ENCODE measurements at places on chromosomes 3 and 15.

DNA sequence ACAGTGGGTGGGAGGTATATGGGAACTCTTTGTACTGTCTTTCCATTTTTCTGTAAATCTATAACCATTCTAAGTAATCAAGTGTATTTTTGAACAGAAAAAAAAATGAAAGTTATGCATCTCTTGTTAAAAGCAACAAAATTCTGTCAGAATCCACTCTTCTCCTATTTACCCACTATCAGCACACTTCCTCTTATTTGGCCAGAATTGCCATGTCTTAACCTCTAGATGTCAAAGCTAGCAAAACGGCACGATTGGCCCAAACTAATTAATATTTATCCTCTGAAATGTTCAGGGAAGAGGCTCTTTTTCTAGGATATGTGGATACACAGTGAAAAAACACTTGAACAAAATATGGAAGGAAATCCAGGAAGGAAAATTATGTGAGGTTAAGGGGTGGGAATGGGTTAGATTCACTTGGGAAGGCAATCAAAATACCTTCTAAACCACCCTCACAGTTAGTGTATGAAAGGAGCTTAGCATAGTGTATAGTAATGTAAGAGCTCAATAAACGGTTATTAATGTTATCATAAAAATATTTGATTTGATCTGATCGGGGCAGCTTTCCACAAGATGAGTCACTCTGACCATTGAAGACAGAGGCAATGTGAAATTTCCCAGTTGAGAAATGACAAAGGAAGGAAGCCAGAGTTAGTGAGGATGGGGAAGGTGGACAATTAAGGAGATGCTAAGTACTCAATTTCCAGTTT, 20.1 kb upstream of the TGFBR2 start:
- no peak for DNase-seq

GRCh38 chr15:47209591-47209990, 507.7 kb upstream of the SEMA6D start:
- DNase-seq, result no peak

GRCh38 chr3:39960515-39961191, 151.2 kb downstream of the MYRIP start:
- no peak for DNase-seq

- DNase-seq, result no peak
These were observed 37.5 kb upstream of the FSTL1 start for GRCh38 chr3:120488296-120488695.

- peak; percentile 27 for DNase-seq
These were observed 46.8 kb downstream of the CYP11A1 start for GRCh38 chr15:74320352-74321247.

- DNase-seq, result no peak
These were observed 324.7 kb downstream of the SHQ1 start for GRCh38 chr3:72523429-72524151.

GRCh38 chr15:87843312-87843711, 413.2 kb downstream of the NTRK3 start:
- DNase-seq, result no peak

DNA sequence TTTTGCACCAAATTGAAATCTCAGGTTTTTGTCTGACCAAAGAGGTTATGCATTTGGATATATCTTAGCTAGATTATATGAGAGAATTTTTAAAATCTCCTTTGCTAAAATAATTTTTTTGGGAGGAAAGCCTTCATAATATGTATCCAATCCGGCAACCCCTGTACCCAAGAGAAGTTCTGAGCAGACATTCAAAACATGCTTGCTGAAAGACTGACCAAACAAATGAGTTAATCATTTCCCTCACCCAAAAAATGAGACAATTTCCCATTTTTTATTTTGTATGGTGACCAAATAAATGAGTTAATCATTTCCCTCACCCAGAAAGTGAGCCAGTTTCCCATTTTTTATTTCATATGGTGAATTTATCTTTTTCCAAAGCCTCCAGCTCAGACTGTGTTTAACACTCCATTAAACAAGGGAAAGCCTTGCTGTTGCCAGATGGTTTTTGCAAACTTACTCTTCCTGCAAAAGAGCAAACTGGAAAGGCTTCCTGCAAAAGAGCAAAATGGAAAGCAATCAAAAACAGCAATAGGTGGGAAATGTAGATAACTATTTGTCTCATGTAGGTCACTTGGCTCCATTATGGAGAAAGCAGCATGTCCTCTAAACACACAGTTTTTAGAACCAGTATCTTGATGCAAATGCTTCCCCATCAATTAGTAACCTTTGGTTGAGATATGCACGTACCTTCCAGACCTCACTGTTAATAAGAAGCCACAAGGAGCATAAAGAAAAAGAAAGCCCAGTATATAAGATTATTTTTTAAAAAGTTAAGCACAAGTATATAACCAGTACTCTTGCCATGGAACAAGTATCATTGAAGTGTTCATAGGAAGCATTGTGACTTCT, 78.4 kb upstream of the OSTN start:
- no peak for DNase-seq

- DNase-seq, result no peak
These were observed 41.1 kb downstream of the LIMD1 start for GRCh38 chr3:45635475-45636256.

GRCh38 chr3:32540899-32541298, 29.8 kb downstream of the DYNC1LI1 start:
- no peak for DNase-seq

GRCh38 chr15:70789213-70789612, 25.9 kb upstream of the UACA start:
- no peak for DNase-seq

DNA sequence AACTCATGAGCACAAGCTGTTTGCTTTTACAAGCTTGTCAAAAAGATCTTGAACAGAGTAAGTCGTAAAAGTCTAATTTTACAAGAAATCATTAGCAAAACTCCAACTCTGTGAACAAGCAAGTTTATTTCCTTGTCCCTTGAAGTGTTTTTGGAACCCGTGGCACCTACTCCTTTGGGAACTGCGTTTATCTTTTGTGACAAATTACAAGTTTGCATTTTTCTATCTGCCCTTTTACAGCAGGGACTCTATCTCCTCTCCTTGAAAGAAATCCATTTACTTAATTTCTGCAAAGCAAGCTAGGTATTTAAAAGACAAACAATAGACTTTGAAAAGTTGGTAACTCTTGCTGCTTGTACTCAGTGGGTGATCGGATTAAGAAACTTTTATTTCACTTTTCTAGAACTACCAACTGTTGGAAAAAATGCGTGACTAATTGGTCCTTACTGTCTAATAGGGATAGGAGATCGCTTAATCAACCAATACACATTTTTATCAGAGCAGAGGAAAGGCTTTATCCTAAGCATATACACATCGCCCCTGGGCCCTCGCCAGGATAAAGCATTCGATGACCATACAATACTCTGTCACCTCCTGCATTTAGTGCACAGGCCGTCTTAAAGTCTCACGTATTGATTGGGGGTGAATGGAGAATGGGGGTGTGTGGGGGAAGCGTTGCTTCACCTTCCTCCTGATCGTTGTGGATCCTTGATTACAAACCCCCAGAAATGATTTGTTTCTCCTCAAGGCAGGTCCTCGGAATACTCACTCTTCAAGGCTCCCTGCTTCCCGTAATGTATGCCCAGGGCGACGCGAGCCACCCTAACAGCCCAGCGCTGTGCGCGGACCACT, 1.7 kb downstream of the PRTG start:
- no peak for DNase-seq
